CD4-positive, alpha-beta T cell treated with Interleukin-6 at 100 ng/mL for 8 hours (primary cell): ENCODE measurements at places on chromosomes 2 and 18.
A peak's percentile ranks its signal among the peaks of the same experiment; 100 is the strongest.

GRCh38 chr2:85583667-85584353 lies 421 bp upstream of the VAMP5 start:
- peak; percentile 37 for DNase-seq

DNA sequence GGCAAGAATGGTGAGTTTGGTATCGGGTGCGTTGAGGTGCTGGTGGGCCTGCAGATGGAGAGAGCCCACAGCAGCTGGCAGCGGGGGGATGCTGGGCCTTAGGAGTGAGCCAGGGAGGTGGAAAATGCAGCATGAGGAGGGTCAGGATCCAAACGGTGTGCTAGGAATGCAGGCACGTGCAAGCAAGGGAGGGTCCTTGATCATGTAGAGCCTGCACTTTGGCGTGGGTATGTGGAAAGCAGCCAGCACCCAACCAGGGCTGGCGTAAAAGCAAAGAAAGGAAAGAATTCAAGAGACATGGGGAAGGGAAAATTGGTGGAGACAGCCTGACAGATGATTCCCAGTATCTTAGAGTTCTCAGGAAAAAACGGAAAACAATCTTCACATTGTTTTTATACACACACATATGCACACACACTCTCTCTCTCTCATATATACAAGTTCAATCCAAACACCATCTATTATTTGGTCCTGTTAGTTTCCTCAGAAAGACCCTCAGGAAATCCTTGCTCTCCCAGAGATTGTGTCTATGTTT lies 46.3 kb downstream of the LTBP1 start:
- no peak for DNase-seq

GRCh38 chr2:240565333-240566202 lies 2.7 kb upstream of the RNPEPL1 start:
- DNase-seq, result peak; percentile 94

- no peak for DNase-seq
Measured at GRCh38 chr2:85854166-85854509, 34.7 kb downstream of the ST3GAL5 start.

- DNase-seq, result no peak
Measured at GRCh38 chr2:70954886-70955285, 19.2 kb downstream of the ATP6V1B1 start.

DNA sequence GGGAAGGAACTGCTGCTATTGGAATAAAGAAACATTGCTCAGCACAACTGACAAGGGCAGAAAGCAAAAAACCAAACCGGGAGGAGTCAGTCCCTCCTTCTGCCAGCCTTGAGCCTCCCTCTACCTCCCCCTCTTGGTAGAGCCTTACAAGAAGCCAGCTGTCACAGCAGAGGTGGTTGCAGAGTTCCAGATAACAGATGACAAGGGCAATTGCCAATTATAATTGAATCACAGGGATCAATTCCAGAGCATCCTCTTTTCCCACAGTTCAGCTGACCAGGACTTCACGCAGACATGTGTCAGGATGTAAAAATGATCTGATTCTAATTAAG lies 548.2 kb upstream of the LRRTM1 start:
- DNase-seq, result no peak

DNA sequence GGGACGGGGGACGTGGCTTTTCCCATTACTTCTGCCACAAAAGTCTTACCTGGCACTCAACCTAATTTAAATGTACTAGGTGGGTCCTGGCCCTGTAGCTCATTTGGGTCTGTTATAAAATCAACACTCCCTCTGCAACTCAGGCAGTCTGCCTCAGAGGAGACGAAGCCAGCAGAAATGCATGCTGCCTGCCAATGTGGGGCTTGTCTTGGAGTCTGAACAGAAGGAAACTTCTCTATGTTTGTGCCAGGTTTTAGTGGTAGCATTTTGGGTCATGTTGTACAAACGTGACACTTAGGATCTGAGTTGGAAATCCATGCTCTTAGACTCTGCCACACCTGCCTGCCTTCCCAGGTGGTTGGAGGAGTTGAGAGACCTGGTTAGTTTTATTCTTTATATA lies 292.5 kb upstream of the FAM98A start:
- DNase-seq, result no peak

GRCh38 chr2:239309398-239310245 lies 91.2 kb downstream of the HDAC4 start:
- DNase-seq, result no peak

DNA sequence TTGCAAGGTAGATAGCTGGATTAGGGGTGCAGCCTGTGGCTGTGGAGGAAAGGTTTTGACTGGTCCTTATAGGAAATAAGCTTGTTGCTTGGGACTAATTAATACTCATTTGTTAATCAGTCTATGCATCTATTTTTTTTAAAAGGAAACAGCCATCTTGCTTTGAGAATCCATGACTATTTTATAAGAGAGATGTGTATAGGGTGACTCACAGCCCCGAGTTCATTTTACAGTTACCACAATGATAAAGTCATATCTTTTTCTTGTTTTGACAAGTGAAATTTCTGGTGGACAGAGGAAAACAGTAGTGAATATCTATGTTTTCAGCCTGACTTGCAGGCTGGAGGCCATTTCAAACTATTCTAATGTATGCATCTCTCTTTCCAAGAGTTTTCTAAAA lies 193.5 kb upstream of the CCDC68 start:
- no peak for DNase-seq

GRCh38 chr2:237118025-237118424 lies 32.3 kb downstream of the COPS8 start:
- no peak for DNase-seq

DNA sequence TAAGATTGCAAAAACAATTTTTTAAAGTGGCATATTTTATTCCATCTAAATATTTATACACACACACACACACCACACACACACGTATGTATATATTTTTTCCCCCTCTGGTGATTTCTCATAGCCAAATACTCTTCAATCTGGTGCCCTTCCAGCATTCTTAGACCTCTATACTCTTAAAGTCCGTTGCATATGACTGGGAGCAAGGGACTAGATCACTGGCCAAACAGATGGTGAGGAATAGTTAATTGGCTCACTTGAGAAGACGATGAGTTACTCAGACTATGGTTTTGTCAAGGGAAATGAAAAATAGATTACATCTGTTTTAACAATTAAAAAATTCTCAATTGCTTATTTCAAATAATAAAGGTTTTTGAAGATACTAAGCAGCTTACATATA lies 512.5 kb upstream of the LRRTM4 start:
- no peak for DNase-seq

DNA sequence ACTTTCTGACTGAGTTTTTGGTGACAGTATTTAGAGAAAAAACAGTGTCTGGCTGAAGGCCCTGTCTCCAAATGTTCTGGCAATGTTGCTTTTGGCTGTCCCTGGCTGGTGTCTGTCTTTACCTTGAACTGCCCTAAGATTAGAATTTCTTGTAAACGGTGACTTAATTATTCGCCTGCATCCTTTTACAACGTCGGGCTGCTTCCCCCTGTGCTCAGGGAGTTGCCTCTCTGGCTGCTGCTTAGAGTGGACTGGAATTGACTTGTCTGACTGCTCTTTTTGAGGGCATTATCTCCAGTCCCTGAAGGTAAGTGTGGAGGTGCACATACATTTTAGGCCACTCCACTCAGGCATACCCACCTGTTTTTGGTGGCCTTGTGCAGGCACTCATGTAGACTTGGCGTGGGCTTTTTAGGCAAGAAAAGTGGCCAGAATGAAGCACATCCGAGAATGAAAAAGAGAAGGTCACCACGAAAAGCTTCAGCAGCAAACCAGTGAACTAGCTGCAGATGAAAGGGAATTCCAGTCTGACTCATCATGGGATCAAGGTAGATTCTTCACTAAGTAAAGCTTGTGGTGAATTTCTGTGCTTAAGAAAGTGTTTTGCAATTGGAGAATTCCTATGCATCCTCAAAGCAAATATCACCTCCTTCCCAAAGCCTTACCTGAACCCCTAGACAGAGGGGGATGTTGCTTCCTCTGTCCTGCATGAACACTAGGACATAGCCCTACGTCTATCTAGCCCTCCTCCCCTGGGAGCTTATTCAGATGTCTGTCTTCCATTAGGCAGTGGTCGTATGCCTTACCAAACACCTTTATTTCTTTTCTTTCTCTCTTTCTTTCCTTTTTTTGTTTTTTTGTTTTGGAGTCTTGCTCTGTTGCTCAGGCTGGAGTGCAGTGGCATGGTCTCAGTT lies 230.3 kb upstream of the TRIB2 start:
- DNase-seq, result no peak

DNA sequence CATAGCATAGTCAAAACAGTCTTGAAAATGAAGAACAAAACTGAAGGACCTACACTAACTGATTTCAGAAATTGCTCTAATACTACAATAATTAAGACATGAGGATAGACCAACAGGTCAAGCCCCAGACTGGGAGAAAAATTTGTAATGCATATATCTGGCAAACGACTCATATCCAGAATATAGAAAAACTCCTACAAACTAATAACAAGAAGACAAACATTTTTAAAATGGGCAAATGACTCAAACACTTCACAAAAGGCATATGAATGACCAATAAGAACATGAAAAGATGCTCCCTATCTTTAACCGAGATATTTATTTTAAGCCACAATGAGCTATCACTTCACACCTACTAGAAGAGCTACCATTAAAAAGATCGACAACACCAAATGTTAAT lies 14.2 kb downstream of the TGFBRAP1 start:
- DNase-seq, result no peak

GRCh38 chr2:217289907-217290280 lies 430.0 kb upstream of the TNP1 start:
- no peak for DNase-seq

DNA sequence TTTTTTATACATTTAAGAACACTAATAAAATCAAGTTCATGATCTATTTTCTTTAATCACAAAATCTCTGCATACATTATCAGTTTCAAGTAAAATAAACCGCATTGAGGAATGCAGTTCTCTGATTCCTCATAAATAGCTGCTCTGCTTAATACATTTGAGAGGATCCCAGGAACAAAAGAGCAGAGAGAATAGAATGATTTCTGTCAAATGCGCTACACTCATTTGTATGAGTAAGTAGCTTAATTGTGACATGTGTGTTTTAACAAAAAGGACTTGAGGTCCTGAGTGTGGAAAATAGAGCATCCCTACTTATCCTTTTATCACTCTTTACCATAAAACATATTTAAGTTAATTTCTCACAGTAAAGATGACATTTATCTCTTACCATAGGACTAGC lies 134.0 kb downstream of the PID1 start:
- DNase-seq, result no peak

DNA sequence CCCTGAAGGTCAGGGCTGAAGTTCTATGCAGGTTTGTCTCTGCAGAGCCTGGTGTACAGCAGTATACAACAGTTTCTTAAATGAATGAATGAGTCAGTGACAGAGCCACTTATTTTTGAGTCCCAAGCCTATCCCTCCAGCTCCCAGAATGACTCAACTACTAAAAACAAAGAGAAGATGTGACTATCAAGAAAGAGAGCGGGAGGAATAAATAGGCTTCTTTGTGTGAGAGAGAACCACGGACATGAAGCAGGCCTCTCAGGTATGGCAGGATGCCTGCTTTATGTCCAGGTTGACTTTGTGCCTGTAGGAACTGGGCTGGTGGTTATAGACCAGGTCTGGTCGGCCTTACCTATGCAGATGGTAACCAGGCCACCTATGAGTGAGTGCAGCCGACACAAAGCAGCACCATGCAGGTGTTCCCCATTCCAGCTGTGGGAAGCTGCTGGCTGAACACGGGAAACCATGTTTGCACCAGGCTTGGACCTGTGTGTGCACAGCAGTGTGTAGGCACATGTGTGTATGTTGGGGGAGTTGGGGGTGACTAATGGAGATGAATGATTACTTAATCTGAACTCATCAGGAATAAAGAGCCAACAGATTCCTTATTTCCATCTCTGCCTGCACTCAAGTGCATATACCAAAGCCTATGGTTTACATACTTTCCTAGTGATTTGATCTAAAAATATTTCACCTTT lies 171.0 kb downstream of the OSR1 start:
- DNase-seq, result no peak

DNA sequence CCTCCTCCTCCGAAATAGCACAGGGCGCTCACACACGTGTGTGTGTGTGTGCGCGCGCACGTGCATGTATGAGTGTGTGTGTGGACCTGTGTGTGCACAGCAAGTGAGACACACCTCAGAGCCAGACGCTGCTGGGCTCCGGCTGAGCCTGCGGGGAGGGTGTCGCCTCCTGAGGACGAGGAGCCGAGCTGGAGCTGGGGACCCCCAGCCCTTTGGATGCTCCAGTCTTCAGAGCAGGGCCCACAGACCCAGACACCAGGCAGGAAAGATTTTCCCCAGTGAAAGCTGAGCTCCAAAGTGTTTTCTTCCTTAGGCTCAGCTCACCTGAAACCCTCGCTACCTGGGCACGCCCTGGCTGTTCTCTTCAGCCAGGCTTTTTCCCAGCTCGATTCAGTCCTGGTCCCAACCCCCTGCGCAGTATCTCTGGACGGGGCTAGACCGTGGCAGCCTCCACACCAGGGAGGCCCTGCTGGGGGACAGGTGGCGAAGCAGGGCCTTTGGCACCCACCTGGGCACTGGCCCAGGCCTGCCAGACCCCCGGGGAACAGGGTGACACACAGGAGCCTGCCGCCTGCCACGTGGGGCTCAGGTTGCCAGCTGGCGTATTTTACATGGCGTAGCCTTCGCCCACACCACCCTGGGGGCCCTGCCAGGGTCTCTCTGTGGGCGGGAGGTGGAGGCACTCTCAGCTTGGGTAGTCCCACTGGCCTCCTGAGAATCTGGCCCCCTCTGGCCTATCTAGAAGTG lies 36.2 kb downstream of the PDIA6 start:
- no peak for DNase-seq

DNA sequence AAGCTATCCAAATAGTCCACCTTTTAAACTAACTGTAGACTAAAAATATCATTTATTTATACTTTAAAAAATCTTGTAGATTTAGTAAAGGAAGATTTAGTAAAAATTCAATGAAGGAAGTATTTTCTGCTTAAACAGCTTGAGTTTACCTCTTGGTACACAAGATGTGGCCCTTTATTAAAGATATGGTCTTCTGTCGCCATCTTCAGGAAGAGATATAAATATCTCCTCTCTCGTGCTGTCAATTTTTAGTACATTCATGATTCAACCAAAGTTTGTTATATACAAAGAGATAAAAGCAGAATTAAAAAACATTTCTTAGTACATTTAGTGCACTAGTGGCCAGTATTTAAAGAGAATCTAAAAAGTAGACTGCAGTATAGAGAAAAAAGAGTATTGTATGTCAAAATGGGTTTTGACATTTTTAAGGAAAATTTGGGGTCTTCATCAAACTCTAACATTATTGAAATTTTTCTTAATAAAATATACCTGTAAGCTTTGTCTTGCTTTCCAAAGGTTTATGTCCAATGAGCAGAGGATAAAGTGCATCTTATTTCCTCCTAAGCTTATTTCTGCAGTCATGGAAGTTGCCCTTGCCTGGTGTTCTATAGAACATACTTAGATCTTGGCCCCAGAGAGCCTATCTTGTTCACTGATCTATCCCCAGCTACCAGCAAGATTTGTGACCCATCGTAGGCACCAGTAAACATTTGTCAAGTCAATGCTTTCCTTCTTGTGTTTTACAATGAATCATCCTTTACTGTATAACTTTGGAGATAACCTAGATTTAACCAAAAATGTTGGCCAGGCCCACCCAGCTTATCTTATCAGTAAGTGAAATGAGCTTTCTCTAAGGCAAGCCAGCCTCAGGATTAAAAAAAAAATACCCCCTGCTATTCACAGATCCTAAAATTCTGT lies 18.5 kb upstream of the EML6 start:
- peak; percentile 45 for DNase-seq
